ENCODE measurements at places on chromosomes 4 and X.
A peak's percentile ranks its signal among the peaks of the same experiment; 100 is the strongest.

- DNase-seq = no peak
These were observed 286.9 kb upstream of the FGF16 start for GRCh38 chrX:77160301-77160700.

GRCh38 chr4:7941111-7941964 is 1.7 kb upstream of the AFAP1 start:
- DNase-seq = peak; percentile 22

DNA sequence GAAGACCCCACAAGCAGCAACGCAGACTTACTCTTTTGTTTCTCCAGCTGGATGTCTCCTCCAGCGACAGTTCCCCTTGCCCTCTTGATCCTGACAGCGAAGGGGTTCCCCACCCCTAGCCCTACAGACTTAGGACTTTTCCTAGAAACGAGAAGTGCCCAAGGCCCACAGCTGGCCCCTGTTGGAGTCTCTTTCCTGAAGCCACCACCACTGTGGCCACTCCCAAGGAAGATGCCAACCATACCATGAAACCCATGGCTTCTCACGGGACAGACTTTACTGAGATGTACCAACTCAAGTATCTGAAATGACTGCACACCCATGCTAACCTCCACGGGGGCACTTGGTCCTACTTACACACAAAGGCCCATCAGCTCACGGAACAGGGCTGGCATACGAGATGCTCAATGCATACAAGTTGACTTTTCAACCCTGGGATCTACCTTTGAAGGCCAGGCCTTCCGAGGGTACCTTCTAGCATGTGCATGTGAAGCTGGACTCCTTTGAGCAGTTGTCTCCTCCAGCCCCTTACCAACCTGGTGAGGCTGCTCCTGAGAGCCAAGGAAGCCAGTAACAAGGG is 924 bp upstream of the IRAK1 start:
- no peak for DNase-seq

GRCh38 chrX:7503251-7503650 is 339.7 kb upstream of the VCX start:
- no peak for DNase-seq

GRCh38 chr4:183326853-183327252 is 4.6 kb upstream of the CLDN24 start:
- DNase-seq = no peak

DNA sequence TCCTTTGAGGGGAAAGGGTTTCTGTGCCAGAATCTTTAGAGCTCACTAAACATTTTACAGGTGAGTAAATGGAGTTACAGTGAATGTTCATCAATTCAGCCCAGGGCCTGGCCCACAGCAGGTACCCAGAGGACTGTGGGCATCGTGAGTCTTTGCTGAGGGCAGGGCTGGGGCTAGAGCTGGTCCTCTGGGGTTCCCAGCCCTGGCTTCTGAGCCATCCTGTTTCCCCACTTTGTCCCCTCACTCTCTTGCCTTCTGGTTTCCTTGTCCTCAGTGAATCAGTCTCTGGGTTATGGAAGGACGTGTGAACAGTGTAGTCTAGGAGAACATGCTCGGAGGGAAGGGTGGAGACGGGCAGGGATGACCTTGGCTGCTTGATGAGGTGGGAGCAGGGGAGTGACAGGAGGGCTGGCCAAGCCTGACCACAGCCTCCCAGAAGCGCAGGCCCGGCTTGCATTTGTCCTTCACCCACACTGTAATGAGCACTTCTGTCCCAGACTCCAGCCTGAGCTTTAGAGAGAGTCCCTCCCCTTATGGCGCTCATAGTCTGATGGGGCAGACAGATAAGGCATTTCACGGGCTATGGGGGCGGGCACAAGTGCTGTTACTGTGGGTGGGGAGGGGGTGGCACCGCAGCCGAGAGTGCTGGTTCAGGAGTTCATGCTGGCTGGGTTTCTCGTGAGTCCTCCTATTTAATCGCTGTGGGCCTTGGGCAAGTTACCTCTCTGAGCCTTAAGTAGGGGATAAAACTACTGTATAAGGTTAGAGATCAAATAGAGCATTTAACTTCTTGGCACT is 17.3 kb downstream of the TBC1D14 start:
- DNase-seq = no peak

DNA sequence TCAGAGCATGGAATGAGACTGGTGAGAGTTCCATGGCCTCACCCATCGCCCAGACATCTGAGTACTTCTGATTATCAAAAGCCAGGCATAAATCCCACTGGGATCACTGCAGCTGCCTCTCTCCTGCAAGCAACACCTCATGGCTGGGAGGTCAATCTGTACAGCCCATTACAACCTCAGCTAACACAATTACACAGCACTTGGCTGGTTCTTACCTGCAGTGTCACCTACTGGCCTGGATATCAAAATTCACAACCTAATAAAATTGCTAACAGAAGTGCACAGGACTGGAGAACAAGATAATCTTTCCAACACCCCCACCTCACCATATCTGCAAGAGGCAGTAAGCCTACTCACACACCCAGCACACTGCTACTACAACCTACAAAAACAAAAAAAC is 341.7 kb upstream of the NDST3 start:
- DNase-seq = no peak

DNA sequence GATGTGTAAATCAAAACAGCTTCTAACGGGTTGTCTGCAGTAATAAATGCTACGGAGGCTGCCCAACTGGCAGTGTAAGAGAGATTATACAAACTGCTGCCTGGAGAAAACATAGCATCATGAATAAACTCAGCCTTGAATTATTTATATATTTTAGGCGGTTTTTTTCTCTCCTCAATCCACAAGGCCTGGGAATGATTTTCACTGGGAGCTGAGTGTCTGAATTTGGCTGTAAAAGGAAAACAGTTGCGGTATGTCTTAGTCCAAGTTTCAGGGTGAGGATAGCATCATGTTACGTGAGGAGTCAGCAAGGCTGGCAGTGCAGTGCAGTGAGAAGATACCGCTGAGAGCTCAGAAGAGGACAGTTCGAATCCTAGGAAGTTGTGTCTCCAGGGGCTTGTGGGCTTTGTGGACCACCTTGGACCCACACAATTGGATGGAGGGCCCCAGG is 291.5 kb upstream of the BOD1L1 start:
- no peak for DNase-seq

DNA sequence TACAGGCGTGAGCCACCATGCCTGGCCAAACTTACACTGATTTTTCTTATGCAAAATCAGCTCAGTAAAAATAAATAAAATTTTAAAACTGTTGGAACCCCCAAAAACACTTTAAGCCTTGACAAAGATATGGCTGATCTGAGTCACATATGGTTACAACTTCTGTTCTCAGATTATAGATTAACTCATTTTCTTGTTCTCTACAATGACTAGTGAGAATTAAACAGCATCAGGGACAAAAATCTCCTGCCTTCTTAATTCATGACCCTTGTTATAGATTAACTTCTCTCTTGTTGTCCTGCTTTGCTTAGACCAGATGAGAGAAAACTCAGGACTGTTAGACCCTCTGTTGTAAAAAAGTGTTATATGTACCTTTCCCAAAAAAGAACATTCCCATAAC is 24.2 kb upstream of the EXOC1L start:
- peak; percentile 13 for DNase-seq

DNA sequence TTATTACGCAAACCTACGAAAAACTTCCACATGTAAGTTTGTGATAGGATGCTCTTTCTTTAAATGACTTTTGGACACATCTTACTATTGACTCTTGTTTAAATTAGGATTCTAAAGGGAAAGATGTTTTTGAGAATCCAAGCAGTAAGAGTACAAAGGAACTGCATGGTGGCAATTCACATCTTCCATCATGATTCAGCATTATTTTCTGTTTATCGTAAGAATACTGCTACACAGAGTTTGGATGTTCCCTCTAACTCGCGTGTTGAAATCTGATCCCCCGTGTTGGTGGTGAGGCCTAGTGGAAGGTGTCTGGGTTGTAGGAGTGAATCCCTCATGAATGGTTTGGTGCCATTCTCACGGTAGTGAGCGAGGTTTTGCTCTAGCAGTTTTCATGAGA is 371.8 kb upstream of the FTHL17 start:
- DNase-seq = no peak

DNA sequence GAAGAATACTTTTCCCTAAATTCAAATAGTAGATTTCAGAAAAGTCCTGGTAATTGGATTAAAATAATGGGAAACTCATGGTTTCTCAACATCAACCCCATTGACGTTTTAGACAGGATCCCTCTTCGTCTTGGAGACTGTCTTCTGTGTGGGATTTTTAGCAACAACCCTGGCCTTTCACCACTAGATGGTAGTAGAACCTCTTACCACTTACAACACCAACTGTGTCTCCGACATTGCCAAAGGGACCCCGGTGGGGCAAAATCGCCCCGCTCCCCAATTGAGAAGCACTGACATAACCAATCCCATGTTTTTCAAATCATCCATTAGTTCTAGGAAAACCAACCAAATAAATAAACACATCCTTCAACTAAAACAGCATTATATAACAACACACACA is 16.9 kb upstream of the ANOS1 start:
- DNase-seq = no peak

DNA sequence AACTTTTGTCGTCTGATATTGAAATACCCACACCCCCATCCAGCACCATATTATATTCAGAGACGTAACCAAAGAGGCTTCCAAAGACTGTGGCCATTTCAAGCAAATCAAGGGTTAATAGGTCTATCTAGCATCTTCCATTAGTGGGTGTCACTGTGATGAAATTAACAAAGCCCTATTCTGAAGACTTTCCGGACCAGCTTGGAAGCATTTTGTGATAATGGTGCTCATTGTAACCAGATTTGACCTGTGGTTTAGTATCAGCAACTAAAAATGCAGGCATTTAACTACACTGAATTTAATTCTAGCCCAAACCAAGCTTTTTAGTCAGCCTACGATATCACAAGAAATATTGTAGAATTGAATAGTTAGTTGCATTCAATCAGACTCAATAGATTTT is 309.7 kb upstream of the TENM3 start:
- no peak for DNase-seq

- DNase-seq = peak; percentile 44
These were observed 139.6 kb downstream of the SOWAHB start for GRCh38 chr4:76758290-76758882.

GRCh38 chr4:185092535-185093197 is 50.4 kb upstream of the SLC25A4 start:
- no peak for DNase-seq

GRCh38 chrX:18591834-18592233 is 80.1 kb downstream of the RS1 start:
- no peak for DNase-seq

GRCh38 chr4:6002926-6003325 is 15.3 kb downstream of the C4orf50 start:
- no peak for DNase-seq

GRCh38 chrX:1027133-1027532 is 185.3 kb downstream of the CRLF2 start:
- DNase-seq = no peak

- no peak for DNase-seq
These were observed 247.8 kb downstream of the SH2D1A start for GRCh38 chrX:124594017-124594651.

GRCh38 chrX:21838937-21839333 is 482 bp upstream of the MBTPS2 start:
- DNase-seq = peak; percentile 0

GRCh38 chrX:101691835-101692234 is 32.2 kb upstream of the ARMCX2 start:
- DNase-seq = no peak

GRCh38 chrX:24479924-24480323 is 14.8 kb downstream of the PDK3 start:
- DNase-seq = no peak

DNA sequence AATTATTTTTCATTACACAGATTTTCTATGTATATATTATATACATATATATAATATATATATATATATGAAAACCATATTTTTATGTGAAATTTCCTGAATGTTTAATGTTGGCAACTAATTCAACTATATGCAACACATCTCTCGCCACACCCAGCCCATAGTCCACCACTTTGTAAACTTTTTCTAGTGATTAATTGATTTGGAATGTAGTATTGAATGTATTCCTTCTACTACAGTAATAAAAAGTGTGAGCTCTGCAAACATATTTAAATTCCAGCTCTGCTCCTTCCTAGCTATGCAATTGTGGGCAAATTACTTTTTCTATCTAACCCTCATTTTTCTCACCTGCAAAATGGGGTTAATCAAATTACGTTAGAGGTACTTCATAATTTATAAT is 187.8 kb downstream of the TEX11 start:
- DNase-seq = no peak

- DNase-seq = no peak
These were observed 464.7 kb upstream of the TRAM1L1 start for GRCh38 chr4:117550085-117550484.

DNA sequence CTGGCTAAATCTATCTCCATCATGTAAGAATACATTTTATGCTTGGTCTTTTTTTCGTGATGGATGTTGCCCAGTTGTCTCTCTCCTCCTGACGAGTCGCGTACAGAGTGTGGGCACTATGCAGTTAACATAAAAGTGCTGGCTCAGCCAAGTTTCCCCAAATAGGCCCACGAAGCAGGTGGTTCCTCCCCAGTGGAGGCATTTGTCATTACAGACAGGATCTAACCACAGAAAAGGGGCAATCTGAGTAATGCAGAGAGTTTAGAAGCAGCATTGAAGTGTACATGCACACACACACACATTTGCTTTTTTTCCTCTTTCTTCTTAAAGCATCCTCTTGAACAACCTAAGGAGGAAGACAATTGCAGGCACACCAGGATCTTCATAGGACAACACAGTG is 188.7 kb upstream of the VCX start:
- no peak for DNase-seq

GRCh38 chr4:110196871-110197528 is 1.4 kb downstream of the ELOVL6 start:
- DNase-seq = peak; percentile 77

DNA sequence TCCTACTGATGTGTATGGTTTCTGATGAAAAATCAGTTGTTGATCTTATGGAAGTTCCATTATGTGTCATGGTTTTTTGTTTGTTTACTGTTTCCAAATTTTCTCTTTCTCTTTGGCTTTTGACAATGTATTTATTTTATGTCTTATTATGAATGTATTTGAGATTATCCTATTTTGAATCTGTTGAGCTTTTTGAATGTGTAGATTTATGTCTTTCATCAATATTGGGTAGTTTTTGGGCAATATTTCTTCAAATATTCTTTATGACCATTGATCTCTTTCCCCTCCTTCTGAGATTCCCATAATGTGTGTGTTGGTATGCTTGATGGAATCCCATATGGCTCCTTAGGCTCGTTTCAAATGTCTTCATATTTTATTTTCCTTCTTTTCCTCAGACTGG is 80.5 kb upstream of the FAM47C start:
- DNase-seq = no peak

DNA sequence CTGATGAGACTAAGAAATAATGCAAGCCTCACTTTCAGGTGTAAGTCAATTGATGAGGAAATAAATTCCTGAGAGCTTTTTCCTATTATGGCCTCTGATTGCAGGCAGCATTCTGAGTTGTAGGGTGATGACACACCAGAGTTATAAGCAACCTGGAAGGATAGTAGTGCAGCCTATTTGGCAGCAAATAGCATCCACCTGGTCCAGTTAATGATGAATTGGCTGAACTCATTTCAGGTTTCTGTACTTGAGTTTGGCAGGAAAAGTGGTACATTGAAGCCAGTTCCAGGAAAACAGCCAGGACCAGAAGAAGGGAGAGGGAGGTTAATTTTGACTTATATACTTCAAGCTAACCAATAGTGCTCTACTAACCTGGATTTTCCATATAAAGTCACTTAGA is 316.8 kb downstream of the NAF1 start:
- no peak for DNase-seq

GRCh38 chr4:124028182-124028581 is 631.6 kb downstream of the SPRY1 start:
- DNase-seq = no peak

GRCh38 chr4:138216272-138216867 is 25.8 kb downstream of the SLC7A11 start:
- no peak for DNase-seq

Measured in right kidney (tissue), 9 donors.